ENCODE measurements at places on chromosomes 5 and 9. TPM values are rescaled to one million over a fixed set of nuclear protein-coding genes. Genes with fewer than 3 reads are reported as not detected.

The TTLL11 gene
- total RNA-seq: 3.3 TPM

The GRK6 gene
- 206 TPM for total RNA-seq

The PLPP1 gene
- 27.2 TPM for total RNA-seq

The UGCG gene
- total RNA-seq: 24.6 TPM

The NFIL3 gene
- 39.5 TPM for total RNA-seq

The TSSK1B gene
- not detected for total RNA-seq

The ECSCR gene
- not detected for total RNA-seq

The DRD1 gene
- total RNA-seq: not detected

The PCDHGA8 gene
- total RNA-seq: not detected

DNA sequence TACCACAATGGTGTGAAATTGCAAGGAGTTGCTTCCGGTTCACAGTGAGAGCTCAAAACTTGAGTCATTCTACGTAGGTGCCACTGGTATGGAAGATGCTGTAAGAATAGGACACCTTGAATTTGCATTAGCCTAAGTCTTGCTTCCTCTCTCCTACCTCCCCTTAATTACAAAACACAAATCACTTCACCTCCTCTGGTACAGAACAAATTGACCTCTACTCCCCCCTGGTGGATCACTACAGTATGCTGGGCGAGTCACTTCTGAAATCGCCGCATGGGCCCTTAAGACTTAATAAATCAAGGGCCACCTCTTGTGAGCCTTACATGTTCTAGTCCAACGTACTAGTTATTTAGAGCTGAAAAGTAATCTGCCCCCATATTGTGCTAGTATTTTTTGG lies 145.3 kb upstream of the SMARCA2 start:
- H3K27me3 ChIP-seq: peaks cover 22% of the 10 kb centered on the region
- H3K4me3 ChIP-seq: no peak overlapping the region
- H3K4me1 ChIP-seq: no peaks in the 10 kb centered on the region
- no peaks in the 10 kb centered on the region for H3K36me3 ChIP-seq
- H3K27ac ChIP-seq: no peak overlapping the region

DNA sequence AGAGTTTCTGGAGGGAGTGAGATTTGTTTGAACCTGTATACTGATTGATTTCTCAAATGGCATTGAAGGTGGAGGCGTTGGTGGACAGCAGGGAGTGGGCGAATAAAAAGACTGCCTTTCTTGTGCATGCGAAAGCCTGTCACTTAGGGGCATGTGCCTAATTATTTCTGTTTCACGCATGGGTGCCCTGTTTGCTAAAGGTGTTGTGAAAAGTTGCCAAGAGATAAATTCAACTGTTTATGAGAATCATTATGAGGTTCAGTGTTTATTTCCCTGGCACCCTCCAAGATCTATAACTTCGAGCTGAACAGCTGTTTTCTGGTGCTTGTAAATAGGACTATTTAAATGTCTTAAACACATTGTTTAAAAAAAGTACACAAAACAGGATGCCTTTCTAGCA lies 67.4 kb upstream of the DMRTA1 start:
- H3K36me3 ChIP-seq: no peaks in the 10 kb centered on the region
- H3K27ac ChIP-seq: no peak overlapping the region
- no peak overlapping the region for H3K4me3 ChIP-seq
- no peak for DNase-seq

DNA sequence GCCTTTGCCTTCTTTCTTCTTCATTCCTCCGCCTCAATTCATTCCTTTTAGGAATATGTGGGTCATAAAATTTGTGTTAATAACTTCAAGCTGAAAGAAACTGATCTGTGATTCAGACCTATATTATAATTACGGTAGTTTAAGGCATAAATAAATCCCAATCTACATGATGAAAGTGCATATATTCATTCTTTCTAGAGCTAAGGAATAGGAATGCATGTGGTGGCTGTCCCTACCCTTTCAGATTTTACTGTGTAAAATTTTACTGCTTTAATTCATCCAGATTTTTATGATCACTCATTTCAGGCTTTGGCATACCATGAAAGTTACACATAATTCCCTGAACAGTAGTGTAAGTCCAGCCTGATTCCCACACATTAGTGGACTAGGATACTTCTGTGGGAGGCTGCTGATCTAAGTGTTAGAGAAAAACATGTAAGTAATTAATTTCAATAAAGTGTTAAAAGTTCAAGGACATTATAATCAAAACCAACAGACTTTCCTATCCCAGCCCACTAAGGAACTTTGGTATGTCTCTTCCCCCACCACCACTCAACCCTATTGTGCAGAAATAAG lies 83.1 kb downstream of the HINT1 start:
- no peak for DNase-seq
- no peak overlapping the region for H3K27ac ChIP-seq
- H3K27me3 ChIP-seq: peaks cover 3% of the 10 kb centered on the region
- no peak overlapping the region for H3K4me3 ChIP-seq
- peaks cover 9% of the 10 kb centered on the region for H3K4me1 ChIP-seq
- no peaks in the 10 kb centered on the region for H3K36me3 ChIP-seq

GRCh38 chr5:1050423-1051365 lies 42.1 kb downstream of the NKD2 start:
- no peak overlapping the region for H3K4me3 ChIP-seq
- no peaks in the 10 kb centered on the region for H3K27me3 ChIP-seq
- peak overlapping the region; percentile 21 for H3K27ac ChIP-seq
- H3K36me3 ChIP-seq: peaks cover 23% of the 10 kb centered on the region

GRCh38 chr5:90284375-90284774 lies 125.2 kb downstream of the CETN3 start:
- H3K27ac ChIP-seq: no peak overlapping the region
- H3K36me3 ChIP-seq: no peaks in the 10 kb centered on the region
- H3K4me1 ChIP-seq: no peaks in the 10 kb centered on the region
- no peak overlapping the region for H3K4me3 ChIP-seq
- H3K27me3 ChIP-seq: no peaks in the 10 kb centered on the region

DNA sequence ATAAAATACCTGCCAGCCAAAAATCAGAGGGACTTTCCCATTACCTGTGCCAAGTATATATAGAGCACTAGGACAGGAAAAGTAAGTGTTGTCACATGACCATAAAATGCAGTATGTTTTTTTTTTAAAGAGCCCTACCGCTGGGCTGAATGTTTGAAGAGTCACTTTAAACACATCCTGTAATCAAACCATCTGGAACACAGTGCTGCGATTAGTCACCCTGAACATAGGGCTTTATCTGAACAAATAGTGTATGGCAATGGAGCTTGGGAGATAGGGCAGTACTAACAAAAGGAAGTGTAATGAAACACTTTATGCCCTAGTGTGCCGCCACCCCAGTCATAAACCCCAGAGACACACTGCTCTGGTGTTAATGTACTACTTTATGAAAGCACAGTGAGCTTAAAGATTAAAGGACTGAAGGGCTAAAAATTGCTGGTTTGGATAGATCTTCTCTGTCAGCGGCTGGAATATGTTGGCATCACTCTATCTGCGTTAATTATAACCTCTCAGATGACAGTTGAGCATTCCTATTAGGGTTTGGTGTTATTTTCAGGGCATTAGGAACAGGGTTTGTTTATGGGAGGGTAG lies 90.4 kb downstream of the ZNF608 start:
- no peak for DNase-seq
- no peaks in the 10 kb centered on the region for H3K36me3 ChIP-seq
- H3K27ac ChIP-seq: no peak overlapping the region
- peaks cover 14% of the 10 kb centered on the region for H3K27me3 ChIP-seq
- no peak overlapping the region for H3K4me3 ChIP-seq
- peaks cover 11% of the 10 kb centered on the region for H3K4me1 ChIP-seq

DNA sequence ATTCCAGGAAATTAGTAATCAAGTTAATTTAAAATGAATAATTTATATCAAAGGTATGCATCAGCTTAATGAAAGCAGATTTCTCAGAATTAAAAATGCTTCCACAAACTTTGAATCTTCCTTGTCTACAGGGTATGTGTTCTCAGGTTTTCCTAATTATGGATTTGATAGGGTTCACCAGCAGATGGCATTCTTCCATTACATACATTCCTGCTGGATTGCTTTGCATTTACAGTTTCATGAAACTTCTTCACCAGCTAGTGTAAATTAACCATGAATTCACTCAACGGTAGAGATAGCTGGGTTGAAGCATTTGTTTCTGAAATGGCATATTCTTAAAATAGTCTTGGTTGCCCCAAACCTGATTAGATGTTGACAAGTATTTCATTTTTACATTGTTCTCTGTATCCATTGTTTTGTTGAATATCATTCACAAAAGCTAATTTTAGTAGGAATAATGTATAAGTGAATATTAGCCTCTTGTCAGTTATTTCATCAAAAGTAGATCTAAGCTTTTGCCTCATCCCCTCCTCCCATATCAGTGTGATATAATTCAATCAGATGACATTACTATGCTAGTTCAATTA lies 68.7 kb upstream of the WDR41 start:
- peaks cover 10% of the 10 kb centered on the region for H3K27me3 ChIP-seq
- no peaks in the 10 kb centered on the region for H3K4me1 ChIP-seq
- no peak overlapping the region for H3K27ac ChIP-seq
- no peak overlapping the region for H3K4me3 ChIP-seq
- H3K36me3 ChIP-seq: no peaks in the 10 kb centered on the region

DNA sequence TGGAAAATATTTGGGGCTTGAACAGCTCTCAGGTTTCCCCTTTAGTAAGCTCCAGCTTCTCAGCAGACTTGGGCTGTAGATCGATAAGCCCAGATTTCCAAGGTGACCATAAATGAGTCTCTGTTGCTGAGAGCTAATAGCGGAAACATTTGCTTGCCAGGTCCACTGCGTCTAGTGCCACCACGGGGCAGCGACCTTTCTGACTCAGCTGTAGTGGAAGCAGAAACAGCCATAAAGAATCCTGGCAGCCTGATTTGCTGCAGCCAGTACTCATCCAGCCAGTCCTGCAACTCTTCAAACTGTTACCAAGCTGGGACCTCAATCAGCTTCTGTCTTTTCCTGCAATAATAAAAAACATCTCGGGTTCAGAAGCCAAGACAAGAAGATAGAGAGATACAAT lies 241.7 kb downstream of the DOCK8 start:
- H3K4me3 ChIP-seq: no peak overlapping the region
- H3K27me3 ChIP-seq: no peaks in the 10 kb centered on the region
- H3K27ac ChIP-seq: no peak overlapping the region
- DNase-seq: no peak
- peaks cover 38% of the 10 kb centered on the region for H3K4me1 ChIP-seq
- H3K36me3 ChIP-seq: peaks cover 78% of the 10 kb centered on the region

DNA sequence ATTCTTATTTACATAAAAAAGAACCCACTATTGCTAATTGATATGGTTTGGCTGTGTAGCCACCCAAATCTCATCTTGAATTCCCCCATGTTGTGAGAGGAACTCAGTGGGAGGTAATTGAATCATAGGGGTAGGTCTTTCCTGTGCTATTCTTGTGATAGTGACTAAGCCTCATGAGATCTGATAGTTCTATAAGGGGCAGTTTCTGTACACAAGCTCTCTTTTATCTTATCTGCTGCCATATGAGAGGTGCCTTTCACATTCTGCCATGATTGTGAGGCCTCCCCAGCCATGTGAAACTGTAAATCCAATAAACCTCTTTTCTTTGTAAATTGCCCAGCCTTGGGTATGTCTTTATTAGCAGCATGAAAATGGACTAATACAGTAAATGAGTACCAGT lies 58.2 kb upstream of the PRR16 start:
- no peaks in the 10 kb centered on the region for H3K4me1 ChIP-seq
- no peaks in the 10 kb centered on the region for H3K27me3 ChIP-seq
- no peak overlapping the region for H3K4me3 ChIP-seq
- no peaks in the 10 kb centered on the region for H3K36me3 ChIP-seq

- no peak overlapping the region for H3K4me3 ChIP-seq
- H3K36me3 ChIP-seq: peaks cover 4% of the 10 kb centered on the region
- DNase-seq: no peak
These were observed 332.4 kb upstream of the CD180 start for GRCh38 chr5:67528953-67529352.

- H3K4me3 ChIP-seq: peak overlapping the region; percentile 24
- peaks cover 41% of the 10 kb centered on the region for H3K36me3 ChIP-seq
- H3K4me1 ChIP-seq: peaks cover 63% of the 10 kb centered on the region
- H3K27ac ChIP-seq: peak overlapping the region; percentile 66
- H3K27me3 ChIP-seq: no peaks in the 10 kb centered on the region
These were observed 19.1 kb downstream of the TRMO start for GRCh38 chr9:97903177-97903576.

- H3K27me3 ChIP-seq: no peaks in the 10 kb centered on the region
- H3K36me3 ChIP-seq: no peaks in the 10 kb centered on the region
- no peaks in the 10 kb centered on the region for H3K4me1 ChIP-seq
- no peak for DNase-seq
- H3K4me3 ChIP-seq: no peak overlapping the region
These were observed 25.1 kb downstream of the XRCC4 start for GRCh38 chr5:83102364-83102980.

- H3K27me3 ChIP-seq: no peaks in the 10 kb centered on the region
- peaks cover 84% of the 10 kb centered on the region for H3K4me1 ChIP-seq
- peak; percentile 90 for DNase-seq
- H3K36me3 ChIP-seq: peaks cover 22% of the 10 kb centered on the region
- no peak overlapping the region for H3K4me3 ChIP-seq
These were observed 2.4 kb upstream of the PHYKPL start for GRCh38 chr5:178234750-178235587.

All from activated CD8-positive, alpha-beta T cell treated with anti-CD3 and anti-CD28 coated beads, Interleukin-2, amount 10 ng/mL, durations not matched to agents 7 days and 5 days (primary cell).